ENCODE measurements at places on chromosomes 2 and 18.

DNA sequence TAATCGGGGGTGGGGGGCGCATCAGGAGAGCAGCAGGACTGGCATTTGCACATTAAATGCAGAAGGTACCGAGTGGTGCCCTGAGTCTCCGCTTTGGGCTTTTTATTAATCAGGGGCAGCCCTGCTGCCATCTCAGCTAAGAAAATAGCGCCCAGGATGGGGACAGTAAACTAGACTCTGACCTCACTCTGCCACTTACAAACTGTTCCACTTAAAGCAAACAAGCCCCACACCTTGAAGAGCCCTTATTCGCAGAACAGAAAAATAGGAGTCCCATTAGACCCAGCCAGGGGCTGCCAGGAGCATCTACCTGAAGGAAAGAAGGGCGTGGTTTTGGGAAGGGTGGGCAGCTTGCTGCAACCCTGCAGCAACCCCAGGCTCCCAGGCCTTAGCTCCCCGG, 165.3 kb downstream of the TNS1 start:
- DNase-seq, result no peak

- DNase-seq, result no peak
These were observed 9.3 kb upstream of the MPP4 start for GRCh38 chr2:201707753-201708152.

DNA sequence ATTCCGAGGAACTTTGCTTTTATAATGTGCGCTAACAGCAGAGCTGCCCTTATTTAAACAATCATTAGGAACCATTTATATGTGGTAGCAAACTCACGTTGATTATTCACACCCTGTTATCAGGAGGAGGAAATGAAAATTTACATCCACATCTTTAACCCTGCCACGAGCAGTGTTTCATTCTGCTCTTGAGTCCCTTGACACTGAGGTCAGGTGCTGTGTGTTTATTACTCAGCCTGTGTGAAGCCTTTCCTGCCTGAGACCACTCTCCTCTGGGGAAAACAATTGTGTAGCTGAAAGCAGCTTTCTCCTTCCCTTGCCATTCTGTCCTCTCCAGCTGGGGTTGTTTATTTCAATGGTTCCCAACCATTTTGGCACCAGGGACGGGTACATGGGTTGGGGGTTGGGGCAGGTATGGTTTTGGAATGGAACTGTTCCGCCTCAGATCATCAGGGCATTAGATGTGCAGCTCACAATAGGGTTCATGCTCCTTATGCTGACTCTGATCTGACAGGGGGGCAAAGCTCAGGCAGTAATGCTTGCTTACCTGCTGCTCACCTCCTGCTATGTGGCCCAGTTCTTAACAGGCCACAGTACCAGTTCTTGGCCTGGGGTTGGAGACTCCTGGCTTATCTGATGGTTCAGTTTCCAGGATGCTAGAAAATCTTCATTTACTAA, 651.1 kb downstream of the TDRD15 start:
- no peak for DNase-seq

DNA sequence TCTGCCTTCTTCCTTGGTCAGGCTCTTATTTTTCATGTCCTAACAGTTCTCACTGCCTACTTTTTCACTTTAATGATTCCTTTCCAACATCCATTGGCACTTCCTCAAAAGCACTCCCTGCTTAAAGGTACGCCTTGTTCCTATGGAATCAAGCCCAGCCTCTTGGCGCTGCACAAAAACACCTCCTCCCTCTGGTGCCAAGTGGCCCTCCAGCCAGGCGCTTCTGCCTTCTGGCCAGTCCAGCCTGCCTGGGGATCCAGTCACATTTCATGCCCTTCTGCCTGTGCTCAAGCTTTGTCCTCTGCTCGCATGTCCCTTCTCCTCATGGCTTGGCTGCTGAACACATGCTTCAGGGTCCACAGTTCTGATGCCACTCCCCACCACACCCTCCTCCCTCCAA, 6.3 kb downstream of the TPRKB start:
- no peak for DNase-seq

- DNase-seq, result no peak
These were observed 79.6 kb downstream of the RAB31 start for GRCh38 chr18:9787712-9788111.

- no peak for DNase-seq
These were observed 136.9 kb downstream of the MAIP1 start for GRCh38 chr2:200092235-200092634.

DNA sequence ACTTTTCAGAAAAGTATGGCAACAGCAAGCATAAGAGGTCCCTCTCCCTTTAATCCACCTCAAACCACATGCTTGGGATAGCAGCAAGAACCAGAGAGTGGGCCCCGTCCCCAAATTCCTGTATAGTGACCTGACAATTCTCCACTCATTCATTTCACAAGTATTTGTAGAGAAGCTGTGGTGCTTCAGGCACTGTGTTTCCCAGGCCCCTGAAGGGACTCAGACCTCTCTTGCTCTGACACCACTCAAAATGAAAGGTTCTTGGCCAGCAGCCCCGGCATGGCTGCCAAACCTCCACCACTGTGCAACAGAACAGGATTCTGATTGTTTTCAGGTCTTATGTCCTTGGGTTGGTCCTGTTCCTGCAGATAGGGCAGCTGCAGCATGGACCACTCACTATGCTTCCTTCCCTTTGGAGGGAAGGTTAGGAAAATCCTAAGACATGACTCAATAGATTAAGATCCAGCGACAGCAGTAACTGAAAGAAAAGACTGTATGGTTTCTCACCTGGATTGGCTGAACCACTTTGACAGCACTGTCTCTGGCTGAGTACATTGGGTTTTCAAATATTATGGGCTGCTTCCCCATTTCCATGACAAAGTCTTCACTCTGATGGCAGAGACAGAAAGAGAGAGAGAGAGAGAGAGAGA, 67.6 kb downstream of the DHRS9 start:
- no peak for DNase-seq

- no peak for DNase-seq
These were observed 89.0 kb upstream of the SLC14A2 start for GRCh38 chr18:45526114-45526841.

DNA sequence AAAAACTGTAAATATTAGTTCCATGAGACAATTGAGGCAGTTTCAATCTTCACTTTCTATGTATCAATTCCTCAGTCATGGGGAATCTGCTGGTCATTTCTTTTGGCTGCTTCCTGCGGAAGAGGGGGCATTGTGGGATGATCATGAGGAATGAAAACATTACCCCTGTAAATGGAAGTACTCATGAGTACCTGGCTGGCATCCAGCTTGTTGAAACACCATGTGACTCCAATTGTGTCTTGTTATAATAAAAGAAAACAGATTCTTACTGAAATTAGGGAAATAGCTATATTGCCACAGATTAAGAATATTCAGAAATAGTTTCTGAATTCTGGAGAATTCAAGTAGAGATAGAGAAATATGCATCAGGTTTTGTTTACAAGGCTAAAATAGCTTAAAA, 41.6 kb upstream of the GPR39 start:
- DNase-seq, result no peak

DNA sequence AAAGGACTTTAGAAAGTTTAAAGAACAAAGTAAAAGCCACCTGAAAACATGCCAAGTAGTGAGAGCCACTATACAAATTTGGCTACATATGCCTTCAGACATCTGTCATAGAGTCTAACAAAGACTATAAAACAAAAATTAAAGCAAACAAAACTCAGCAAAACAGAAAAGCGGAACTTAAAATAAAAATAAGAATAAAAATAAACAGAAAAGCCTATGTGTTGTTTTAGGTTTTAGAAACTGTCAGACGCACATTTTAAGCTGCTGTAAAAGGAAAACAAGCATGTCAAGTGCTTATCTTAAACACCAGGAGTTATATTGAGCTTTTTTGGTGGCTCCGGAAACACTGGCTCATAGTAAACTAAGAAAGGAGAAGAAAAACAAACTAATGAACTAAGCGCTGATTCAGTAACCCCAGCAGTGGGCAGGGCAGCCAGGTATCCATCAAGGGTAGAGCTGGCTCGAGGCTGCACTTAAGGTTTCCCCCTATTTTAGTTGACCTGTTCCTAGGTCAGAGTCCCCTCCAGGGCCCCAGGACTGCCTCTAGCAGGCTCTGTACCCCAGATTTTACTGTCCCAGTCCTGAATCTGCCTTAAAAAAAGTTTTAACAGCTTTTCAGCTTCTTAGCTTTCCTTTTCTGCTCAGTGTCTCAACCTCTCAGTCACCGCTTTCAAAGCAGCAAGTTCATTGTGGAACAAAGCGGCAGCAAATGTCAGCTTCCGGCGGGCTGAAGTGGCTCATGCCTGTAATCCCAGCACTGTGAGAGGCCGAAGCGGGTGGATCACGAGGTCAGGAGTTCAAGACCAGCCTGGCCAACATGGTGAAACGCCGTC, 15.4 kb upstream of the RMC1 start:
- no peak for DNase-seq

GRCh38 chr2:196962325-196962724, 35.8 kb upstream of the PGAP1 start:
- no peak for DNase-seq

GRCh38 chr18:3391704-3392466, 58.1 kb upstream of the TGIF1 start:
- DNase-seq, result no peak

GRCh38 chr2:233791883-233792329, 13.8 kb downstream of the MROH2A start:
- no peak for DNase-seq

DNA sequence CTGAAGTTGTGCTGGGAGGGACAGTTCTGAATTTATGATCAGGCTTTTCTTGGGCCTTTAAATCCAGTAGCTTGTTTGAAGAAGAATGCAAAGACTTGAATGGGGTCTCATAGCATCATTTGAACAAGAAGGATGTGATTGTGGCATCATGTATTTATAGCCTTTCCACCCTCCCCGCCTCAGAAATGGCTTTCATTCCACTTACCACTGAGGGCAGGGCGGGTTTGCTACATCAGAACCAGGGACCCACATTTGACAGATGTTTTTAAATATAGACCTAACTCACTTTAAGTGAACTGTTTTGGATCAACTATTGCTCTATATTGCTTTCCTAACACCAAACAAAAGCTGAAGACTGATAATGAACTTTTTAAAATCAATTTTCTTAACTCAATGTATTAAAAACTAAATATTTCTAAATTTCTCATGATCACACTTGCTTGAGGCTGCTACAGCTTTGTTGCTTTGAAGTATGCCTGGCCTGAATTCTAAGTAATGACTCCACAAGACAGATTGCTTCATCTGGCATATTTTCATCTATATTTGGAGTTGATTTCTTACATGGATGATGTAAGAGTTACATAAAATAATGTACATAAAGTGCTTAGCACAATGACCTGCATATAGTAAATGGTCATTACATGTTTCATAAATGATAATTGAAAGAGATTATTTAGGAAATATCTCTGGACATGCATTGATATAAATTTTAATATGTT, 1552.9 kb upstream of the SLC39A10 start:
- no peak for DNase-seq

DNA sequence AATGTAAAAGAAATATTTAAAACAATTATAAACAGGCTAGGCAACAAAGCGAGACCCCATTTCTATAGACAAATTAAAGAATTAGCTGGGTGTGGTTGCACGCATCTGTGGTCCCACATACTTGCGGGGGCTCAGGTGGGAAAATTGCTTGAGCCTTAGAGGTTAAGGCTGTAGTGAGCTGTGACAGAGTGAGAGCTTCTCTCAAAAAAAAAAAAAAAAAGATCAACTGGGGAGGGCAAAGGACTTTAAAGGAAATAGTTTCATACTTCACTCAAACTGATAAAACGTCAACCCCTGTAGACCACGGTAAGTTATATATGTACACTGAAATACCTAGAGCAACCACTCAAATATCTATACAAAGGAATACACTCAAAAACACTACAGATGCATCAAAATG, 37.5 kb downstream of the MGAT4A start:
- DNase-seq, result no peak

DNA sequence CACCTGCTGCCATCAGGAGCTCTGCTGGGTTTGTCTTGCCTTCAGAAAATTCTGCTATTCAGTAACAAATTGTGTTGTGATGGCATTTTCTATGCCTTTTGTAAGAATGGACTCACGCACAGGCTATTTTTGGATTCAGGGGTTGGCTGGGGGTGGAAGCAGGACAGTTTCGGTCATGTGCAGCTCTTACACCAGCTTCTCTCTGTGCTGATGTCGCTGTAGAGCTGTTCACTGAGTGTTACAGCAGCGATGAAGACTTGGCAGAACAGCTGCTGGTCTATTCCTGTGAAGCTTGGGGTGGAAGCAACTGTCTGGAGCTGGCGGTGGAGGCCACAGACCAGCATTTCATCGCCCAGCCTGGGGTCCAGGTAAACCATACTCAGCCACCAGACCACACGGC, 49.2 kb downstream of the TRPM8 start:
- DNase-seq, result no peak

GRCh38 chr18:59940068-59940467, 40.3 kb downstream of the PMAIP1 start:
- no peak for DNase-seq

DNA sequence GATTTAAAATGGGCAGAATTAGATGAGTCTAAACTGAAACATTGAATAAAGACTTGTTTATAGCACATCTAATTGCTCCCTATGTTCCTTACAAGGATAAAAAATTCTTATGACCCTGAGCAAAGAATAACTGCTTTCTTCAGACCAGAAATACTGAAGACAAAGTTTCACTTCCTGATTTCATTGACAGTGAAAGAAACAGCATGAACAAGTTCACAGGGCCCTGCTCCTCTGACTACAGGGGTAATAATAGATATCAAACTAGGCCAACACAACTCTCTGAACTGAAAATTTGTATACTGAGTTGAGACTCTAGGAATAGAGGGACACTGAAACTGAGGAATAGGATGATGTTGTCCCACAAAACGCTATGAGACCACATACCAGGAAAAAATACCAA, 1383.3 kb upstream of the CDH2 start:
- DNase-seq, result no peak

DNA sequence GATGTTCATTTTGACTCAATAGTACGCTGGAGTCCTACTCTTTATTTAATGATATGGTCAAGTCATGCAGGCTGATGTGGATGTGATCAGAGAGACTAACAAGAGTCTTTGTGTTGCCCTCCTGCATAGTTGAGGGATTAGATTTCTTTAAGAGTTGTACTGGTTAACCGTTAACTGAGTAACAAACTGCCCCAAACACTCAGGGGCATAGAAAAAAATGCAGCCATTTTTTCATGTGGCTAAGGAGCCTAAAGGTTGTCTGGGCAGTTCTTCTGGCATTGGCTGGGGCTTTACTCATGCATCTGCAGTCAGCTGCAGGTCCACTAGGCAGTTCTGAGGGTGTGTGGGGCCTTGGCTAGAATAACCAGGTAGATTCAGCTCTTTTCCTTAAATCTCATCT, 32.5 kb downstream of the DOCK10 start:
- no peak for DNase-seq

All from activated CD8-positive, alpha-beta memory T cell treated with anti-CD3 and anti-CD28 coated beads for 48 hours (primary cell).